HCT116 (cell line): ENCODE measurements at places on chromosomes 5 and 9.

DNA sequence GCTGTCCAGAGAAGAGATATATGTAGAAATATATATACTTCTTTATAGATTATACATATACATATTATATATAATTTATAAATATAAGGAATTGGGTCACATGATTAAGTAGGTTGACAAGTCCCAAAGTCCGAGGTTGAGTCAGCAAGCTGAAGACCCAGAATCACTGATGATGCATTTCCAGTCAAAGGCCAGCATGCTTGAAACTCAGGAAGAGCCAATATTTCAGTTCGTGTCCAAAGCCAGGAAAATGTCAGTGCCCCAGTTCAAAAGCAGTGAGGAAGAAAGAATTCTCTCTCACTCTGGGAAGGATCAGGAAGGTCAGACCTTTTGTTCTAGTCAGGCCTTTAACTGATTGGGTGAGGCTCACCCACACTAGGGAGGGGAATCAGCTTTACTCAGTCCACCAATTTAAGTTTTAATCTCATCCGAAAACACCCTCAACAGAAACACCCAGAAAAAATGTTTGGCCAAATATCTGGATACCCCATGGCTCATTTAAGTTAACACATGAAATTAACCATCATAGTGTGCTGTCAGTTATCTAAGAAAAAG is 42.0 kb upstream of the LVRN start:
- DNase-seq: no peak

DNA sequence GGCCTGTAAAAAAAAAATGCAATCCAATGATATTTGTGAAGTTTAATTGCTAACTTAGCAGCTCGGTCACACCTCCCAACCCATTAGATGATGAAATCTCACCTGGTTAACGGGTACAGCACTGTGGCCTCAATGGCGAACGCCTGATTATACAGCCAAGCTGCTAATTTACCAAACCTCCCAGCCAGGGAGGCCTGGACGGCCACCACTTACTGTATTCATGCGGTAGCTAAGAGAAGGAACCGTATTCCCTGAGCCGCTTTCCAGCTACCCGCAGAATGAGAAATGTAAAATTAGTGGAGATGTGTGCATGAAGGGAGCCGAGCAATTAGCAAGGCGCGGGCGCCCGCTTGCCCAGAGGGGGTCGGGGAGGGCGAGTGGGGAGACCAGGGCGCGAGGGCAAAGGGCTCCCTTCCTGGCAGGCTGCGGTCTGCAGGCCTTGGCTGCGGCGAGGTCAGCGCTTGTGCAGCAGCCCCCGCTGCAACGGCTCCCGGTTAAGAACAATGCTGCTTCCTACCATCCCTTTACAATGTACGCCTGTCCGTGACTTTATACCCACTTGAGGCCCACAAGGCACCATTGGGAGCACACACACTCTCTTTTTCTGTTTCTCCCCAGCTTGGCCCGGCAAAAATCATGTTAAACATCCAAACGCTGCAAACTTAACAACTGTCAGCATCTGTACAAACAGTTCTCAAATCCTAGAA is 70.4 kb upstream of the TBCA start:
- no peak for DNase-seq

DNA sequence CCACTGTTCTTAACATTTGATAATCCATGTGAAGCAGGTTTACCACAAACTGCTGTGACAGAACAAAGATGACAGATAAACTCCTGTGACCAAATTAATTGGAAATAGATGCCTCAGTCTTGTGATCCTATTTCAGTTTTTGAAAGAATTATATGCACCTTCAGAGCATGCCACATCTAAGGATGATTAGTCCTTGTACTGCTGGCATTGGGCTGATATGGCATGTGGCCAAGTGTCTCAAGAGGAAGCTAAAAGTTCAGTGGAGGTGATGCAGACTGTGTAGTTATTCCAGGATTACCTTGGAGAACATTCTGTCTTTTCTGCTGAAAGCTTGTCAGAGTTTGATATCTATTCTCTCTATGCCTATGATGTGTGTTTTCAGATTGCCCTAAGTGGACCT is 314.4 kb upstream of the EFNA5 start:
- peak; percentile 3 for DNase-seq

- DNase-seq: no peak
These were observed 36.8 kb downstream of the KDM3B start for GRCh38 chr5:138389332-138389731.

GRCh38 chr5:120517607-120518252 is 53.6 kb downstream of the PRR16 start:
- no peak for DNase-seq

GRCh38 chr5:55096182-55096581 is 6.3 kb upstream of the GZMA start:
- no peak for DNase-seq

DNA sequence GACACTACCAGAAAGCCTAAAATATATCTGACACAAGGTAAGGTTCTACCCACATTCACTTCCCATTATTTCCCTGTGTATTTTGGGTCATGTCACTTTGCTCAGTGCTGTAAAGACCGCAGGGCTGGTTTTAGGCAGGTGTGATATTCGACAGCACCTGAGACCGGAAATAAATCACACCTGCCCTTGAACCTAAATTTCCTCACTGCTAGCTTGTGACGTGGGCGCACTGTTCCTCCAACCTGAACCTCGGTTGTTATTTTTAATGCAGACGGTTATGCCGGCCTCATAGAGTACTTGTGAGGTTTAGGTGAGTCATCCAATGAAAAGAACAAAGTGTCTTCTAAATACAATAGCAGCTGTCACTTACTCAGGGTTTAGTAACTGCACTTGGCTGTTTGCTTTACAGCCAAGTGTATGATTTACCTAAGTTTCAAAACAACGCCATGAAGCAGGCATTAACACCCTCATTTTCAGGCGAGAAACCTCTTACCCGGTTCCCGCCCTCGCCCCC is 20.7 kb upstream of the ZNF782 start:
- peak; percentile 51 for DNase-seq
